ENCODE measurements at places on chromosomes 11 and 22. TPM values are rescaled to one million over a fixed set of nuclear protein-coding genes. Genes with fewer than 3 reads are reported as not detected.

DNA sequence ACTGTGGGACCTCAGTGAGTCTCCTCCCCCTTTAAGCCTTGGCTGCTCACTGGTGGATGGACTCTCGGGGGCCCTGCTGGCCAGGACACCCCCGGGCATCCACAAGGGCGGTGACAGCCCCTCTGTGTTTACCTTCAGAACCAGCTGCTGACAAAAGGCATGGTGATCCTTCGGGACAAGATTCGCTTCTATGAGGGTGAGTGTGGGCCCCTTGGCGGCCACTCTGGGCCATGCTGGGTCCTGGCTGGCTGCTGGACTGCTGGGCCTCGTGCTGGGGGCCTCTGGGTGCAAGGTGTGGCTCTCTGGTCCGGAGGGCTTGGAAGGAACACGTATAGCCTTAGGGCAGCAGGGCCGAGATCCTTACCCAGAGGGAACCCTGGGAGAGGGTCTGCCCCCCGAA, 24.4 kb downstream of the PRR5 start:
- no peak for DNase-seq
- peaks cover 46% of the 10 kb centered on the region for H3K4me1 ChIP-seq
- H3K4me3 ChIP-seq, result no peak overlapping the region
- H3K27me3 ChIP-seq, result no peaks in the 10 kb centered on the region
- peaks cover 5% of the 10 kb centered on the region for H3K36me3 ChIP-seq

GRCh38 chr11:93935826-93936225, 85.3 kb upstream of the HEPHL1 start:
- H3K4me1 ChIP-seq, result no peaks in the 10 kb centered on the region
- H3K4me3 ChIP-seq, result no peak overlapping the region
- H3K27ac ChIP-seq, result no peak overlapping the region
- no peaks in the 10 kb centered on the region for H3K36me3 ChIP-seq
- DNase-seq, result no peak
- peaks cover 1% of the 10 kb centered on the region for H3K27me3 ChIP-seq

- no peaks in the 10 kb centered on the region for H3K36me3 ChIP-seq
- no peak for DNase-seq
- H3K27ac ChIP-seq, result no peak overlapping the region
- H3K4me1 ChIP-seq, result peaks cover 4% of the 10 kb centered on the region
These were observed 3.9 kb downstream of the EMID1 start for GRCh38 chr22:29209624-29209929.

GRCh38 chr11:3644817-3645235, at the start of gene ART1:
ART1 (plus strand) TSS chr11:3645128; CDS start chr11:3659214, 14,086 bp downstream.
- H3K4me3 ChIP-seq, result no peak within 1 kb of the TSS
- no peak for DNase-seq
- H3K27ac ChIP-seq, result no peak within 1 kb of the TSS

DNA sequence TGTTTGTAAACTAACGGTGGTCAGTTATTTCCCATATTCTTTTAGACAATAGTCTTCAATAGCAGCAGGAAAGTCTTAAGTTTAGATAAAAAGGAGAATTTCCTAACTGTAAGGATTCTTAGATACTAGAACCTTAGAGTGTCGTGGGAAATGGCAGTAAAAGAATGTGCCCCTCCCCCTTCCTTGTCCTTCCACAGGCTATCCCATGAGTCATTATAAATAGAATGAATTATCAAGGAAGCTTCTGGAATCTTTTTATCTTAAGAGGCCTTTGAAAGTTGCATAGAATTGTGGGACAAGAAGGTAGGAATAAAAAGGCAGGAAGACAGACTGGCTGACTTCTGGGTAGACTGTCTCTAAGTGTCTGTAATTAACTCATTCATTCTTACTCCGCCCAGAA, 165.2 kb upstream of the TBCEL start:
- H3K4me1 ChIP-seq, result no peaks in the 10 kb centered on the region
- H3K4me3 ChIP-seq, result no peak overlapping the region
- H3K36me3 ChIP-seq, result no peaks in the 10 kb centered on the region
- no peak for DNase-seq

DNA sequence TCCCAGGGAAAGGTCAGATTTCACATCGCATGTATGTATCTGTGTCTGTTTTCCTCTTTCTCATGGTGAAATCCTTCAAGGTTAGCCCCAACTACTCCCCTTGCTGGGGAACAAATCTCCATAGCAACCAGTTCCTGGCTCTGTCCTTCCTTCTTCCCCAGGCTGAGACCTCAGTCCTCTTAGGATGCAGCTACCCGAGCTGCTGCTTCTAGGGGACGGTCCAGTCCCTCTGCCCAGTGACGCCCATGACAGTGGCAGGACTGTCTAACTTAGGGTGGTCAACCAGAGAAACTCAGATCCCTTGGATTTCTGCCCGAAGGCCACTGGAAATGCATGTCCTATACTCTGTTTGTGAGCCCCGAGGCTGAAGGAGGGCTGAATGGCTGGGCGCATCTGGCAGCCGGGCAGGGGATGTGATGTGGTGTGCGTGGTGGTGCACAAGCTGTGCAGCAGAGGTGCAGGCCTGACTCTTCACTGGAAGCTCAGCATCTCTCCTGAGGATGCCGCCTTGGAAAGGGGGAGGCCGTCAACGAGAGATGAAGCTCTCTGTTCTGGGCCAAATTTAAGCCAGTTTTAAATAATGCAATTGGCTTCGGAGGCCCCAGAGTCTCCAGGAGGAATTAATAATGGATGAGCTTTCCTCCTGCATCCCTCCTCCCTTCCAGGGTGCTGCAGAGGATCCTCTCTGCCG, 118.7 kb upstream of the B3GAT1 start:
- no peak overlapping the region for H3K27ac ChIP-seq
- no peaks in the 10 kb centered on the region for H3K4me1 ChIP-seq
- DNase-seq, result no peak

GRCh38 chr11:68099474-68100405, 21.4 kb downstream of the CHKA start:
- no peaks in the 10 kb centered on the region for H3K27me3 ChIP-seq
- DNase-seq, result peak; percentile 65
- H3K36me3 ChIP-seq, result peaks cover 1% of the 10 kb centered on the region
- peak overlapping the region; percentile 61 for H3K27ac ChIP-seq

DNA sequence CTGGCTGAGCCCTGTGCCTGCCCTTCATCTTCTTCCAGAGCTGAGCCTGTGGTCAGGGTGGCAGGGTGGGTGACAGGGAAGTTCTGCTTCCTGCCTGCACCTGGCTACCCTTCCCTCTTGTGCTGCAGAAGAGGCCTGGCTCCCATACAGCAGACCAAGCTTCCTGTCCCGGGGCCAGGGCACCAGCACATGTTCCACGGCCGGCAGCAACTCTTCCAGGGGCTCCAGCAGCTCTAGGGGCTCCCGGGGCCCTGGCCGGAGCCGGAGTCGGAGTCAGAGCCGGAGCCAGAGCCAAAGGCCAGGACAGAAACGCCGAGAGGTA, 15.0 kb downstream of the ROBO3 start:
- H3K27ac ChIP-seq, result no peak overlapping the region
- H3K36me3 ChIP-seq, result no peaks in the 10 kb centered on the region
- H3K27me3 ChIP-seq, result no peaks in the 10 kb centered on the region
- peak; percentile 31 for DNase-seq
- no peak overlapping the region for H3K4me3 ChIP-seq

- H3K27ac ChIP-seq, result no peak overlapping the region
- H3K27me3 ChIP-seq, result peaks cover 9% of the 10 kb centered on the region
- DNase-seq, result no peak
- H3K4me3 ChIP-seq, result no peak overlapping the region
- no peaks in the 10 kb centered on the region for H3K36me3 ChIP-seq
- H3K4me1 ChIP-seq, result peaks cover 13% of the 10 kb centered on the region
These were observed 4.0 kb downstream of the FXYD6 start for GRCh38 chr11:117872420-117872961.

DNA sequence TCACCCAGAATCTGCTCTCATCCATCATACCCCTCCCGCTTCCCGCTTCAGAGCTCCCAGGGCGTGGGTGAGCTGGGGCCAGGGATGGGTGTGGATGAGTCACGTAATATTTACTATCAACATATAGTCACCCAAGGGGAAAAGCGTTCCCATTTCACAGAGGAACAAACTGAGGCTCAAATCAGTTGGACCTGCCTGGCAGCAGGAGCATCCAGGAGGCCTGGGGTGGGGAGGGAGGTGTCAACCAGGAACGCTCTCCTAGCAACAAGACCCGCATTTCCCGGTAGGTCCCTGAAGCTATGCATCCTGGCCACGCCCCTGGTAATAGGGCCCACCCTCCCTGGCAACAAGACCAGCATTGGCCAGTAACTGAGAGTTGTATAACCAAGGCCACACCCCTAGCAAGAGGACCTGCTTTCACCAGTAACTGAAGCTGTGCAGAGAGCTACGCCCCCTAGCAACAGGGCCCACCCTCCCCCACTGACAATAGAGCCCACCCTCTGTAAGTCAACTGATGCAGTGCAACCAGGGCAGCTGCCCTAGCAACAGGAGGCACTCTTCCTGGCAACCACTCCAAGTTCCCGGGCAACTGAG, 32.7 kb upstream of the TXNRD2 start:
- H3K4me1 ChIP-seq, result peaks cover 6% of the 10 kb centered on the region
- H3K36me3 ChIP-seq, result no peaks in the 10 kb centered on the region
- H3K27me3 ChIP-seq, result no peaks in the 10 kb centered on the region
- H3K4me3 ChIP-seq, result no peak overlapping the region

- no peaks in the 10 kb centered on the region for H3K36me3 ChIP-seq
- no peaks in the 10 kb centered on the region for H3K27me3 ChIP-seq
- no peak overlapping the region for H3K4me3 ChIP-seq
- H3K27ac ChIP-seq, result no peak overlapping the region
- no peaks in the 10 kb centered on the region for H3K4me1 ChIP-seq
These were observed 11.4 kb upstream of the DENND5A start for GRCh38 chr11:9276571-9276970.

- peak overlapping the region; percentile 71 for H3K27ac ChIP-seq
- H3K27me3 ChIP-seq, result no peaks in the 10 kb centered on the region
- DNase-seq, result peak; percentile 63
- peaks cover 16% of the 10 kb centered on the region for H3K4me1 ChIP-seq
- H3K36me3 ChIP-seq, result peaks cover 3% of the 10 kb centered on the region
These were observed 1.2 kb downstream of the DGCR2 start for GRCh38 chr22:19120829-19121630.

DNA sequence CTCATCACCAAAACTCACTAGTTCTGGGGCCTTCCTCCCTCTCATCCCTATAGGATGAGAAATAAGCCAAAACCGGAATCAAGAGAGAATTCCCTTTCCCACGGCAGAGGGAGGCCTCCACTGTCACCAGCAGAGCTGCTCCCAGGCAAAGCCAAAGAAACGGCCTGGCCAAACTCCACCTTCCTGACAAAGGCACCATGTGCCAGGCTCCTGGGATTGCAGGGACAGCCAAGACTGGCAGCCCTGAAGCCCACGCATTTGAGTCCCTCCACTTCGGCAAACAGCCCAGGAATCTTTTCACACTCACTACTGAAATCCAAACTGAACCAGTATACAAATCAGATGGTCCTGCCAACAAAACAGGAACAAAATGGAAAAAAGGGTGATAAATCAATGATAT, 6.1 kb downstream of the SMCO4 start:
- no peak overlapping the region for H3K27ac ChIP-seq
- no peak overlapping the region for H3K4me3 ChIP-seq
- peaks cover 6% of the 10 kb centered on the region for H3K4me1 ChIP-seq
- H3K27me3 ChIP-seq, result no peaks in the 10 kb centered on the region
- no peak for DNase-seq

DNA sequence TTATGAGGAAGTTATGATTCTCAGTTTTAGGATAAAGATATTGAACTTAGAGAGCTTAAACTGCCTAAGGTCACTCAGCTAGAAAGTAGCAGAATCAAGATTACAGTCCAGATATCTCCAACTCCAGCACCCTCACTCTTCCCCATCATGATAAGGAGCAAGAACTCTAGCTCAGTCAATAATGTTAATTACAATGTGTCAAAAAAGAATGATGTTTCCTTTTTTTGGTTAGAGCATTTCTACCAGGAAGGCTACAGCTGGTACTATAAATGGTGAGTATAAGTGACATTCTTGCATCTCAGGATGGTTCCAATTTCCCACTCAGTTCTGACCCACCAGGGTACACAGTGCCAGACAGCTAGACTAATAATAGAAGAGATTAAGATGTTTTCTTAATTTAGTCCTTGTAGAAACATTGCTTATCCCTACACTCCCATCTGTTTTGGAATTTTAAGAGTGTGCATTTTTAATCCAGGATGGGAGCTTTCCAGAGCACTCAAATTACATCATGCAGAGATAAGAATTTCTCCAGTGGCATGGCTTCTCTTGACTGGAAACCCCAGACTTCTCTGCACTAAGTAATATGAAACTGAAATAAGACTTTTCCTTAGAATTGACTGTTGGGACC, 21.6 kb upstream of the BBOX1 start:
- no peaks in the 10 kb centered on the region for H3K27me3 ChIP-seq
- H3K36me3 ChIP-seq, result no peaks in the 10 kb centered on the region
- H3K4me1 ChIP-seq, result no peaks in the 10 kb centered on the region
- no peak overlapping the region for H3K27ac ChIP-seq
- no peak overlapping the region for H3K4me3 ChIP-seq

DNA sequence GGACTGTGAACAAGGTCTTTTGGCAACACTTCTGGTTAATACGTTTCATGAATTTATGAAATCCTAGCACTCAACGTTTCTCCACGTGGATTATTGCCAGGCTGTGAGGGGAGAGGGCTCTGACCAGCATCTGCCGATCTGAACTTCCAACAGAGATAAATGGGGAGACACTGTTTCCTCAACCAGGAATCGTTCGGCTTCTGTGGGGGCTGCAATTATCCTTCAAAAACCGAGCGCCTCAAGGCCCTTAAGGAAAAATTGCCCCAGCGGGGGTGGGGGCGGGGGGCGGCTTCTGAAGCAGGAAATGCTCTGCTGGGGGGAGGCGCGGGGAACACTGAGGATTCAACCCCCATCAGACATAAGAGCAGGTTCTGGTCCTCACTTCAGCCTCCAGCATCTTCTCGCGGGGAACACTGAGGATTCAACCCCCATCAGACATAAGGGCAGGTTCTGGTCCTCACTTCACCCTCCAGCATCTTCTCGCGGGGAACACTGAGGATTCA, 155.6 kb downstream of the BRD1 start:
- H3K36me3 ChIP-seq, result no peaks in the 10 kb centered on the region
- no peak overlapping the region for H3K4me3 ChIP-seq
- H3K27me3 ChIP-seq, result no peaks in the 10 kb centered on the region

- H3K4me3 ChIP-seq, result no peak overlapping the region
- H3K4me1 ChIP-seq, result peaks cover 34% of the 10 kb centered on the region
- no peak overlapping the region for H3K27ac ChIP-seq
These were observed 49.2 kb upstream of the SYT7 start for GRCh38 chr11:61630089-61630488.

DNA sequence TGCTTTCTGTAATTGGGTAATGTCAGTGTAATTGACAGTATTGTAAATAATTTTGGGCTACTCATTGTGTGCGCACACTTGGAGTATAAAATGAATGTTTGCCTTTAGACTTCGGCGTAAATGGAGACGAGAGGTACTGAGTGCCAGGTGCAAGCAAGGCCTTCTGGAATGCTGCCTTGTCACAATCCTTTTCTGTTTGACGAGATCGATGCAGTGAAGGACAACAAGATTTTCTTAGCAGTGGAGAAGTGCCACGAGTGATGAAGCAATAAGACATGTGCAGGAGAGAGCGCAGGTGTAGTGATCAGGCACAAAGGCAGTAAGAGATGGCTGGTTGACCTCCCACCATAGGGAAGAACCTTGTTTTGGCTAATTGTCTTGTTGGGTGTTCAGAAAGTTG, 67.5 kb downstream of the DDX10 start:
- H3K4me3 ChIP-seq, result no peak overlapping the region
- DNase-seq, result peak; percentile 65
- peaks cover 43% of the 10 kb centered on the region for H3K4me1 ChIP-seq
- no peaks in the 10 kb centered on the region for H3K36me3 ChIP-seq
- no peaks in the 10 kb centered on the region for H3K27me3 ChIP-seq

- H3K4me1 ChIP-seq, result no peaks in the 10 kb centered on the region
- H3K36me3 ChIP-seq, result no peaks in the 10 kb centered on the region
- H3K27ac ChIP-seq, result no peak overlapping the region
- no peak overlapping the region for H3K4me3 ChIP-seq
These were observed 16.1 kb downstream of the LMO2 start for GRCh38 chr11:33875621-33876294.

Gene MLC1
- 0.14 TPM for total RNA-seq

Gene CRYBB2
- not detected for total RNA-seq

Gene OR8D4
- not detected for total RNA-seq

Gene DRD4
- 1.0 TPM for total RNA-seq

Gene SMIM35
- total RNA-seq, result not detected

Gene DEFB131B
- total RNA-seq, result not detected

Gene P4HA3
- total RNA-seq, result not detected
